ENCODE measurements at places on chromosomes 16 and 17.

- ATAC-seq: peak; percentile 89
Observed at GRCh38 chr17:40629842-40630241, 17.8 kb downstream of the SMARCE1 start.

- ATAC-seq: no peak
Observed at GRCh38 chr17:12422651-12423050, 243.0 kb upstream of the MYOCD start.

DNA sequence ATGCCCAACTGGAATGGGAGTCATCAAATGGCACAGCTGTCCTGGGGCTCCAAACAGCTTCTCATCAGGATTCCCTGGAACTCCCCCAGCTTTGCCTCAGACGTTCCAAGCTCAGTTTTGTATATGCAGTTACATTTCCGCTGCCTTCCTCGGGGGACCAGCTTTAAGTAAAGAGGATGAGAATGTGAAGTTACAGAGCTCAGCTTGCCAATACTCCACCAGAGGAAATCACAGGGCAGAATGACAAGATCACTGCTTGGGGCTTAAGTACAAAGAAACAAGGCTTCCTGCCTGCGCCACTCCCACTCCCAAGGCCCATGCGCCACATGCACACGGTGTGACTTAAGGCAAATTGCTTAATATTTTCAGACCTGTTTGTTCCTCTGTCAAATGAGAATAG lies 272.4 kb upstream of the CDH11 start:
- ATAC-seq: no peak

DNA sequence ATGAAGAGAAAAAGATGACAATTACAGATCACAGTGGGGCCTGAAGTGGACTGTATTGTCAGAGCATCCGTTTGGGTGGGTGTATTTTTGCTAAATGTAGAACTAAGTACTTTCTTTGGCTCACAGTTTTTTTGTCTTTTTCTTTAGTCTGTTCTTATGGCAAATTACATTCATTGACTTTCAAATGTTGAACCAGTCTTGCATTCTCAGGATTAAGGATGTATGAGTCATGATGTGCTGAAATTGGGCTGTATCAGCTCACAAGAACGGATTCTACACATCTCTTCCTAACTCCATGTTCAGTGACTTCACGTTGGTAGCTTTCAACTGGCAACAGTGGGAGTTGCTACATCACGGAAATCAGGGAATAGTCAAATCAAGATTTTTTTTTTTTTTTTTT lies 66.5 kb downstream of the TEX2 start:
- no peak for ATAC-seq

All from activated T-helper 17 cell treated with anti-CD3 and anti-CD28 coated beads, Interleukin-2, amount 50 U/mL, for 72 hours (primary cell).